GDM1 (cell line): ENCODE measurements at places on chromosomes 16 and 17.
A peak's percentile ranks its signal among the peaks of the same experiment; 100 is the strongest.

GRCh38 chr16:84418056-84418849 lies 49.9 kb downstream of the ATP2C2 start:
- DNase-seq = no peak

- DNase-seq = no peak
Observed at GRCh38 chr16:13390093-13390985, 488.9 kb downstream of the SHISA9 start.

GRCh38 chr17:66778531-66779236 lies 56.2 kb upstream of the CACNG5 start:
- DNase-seq = no peak

DNA sequence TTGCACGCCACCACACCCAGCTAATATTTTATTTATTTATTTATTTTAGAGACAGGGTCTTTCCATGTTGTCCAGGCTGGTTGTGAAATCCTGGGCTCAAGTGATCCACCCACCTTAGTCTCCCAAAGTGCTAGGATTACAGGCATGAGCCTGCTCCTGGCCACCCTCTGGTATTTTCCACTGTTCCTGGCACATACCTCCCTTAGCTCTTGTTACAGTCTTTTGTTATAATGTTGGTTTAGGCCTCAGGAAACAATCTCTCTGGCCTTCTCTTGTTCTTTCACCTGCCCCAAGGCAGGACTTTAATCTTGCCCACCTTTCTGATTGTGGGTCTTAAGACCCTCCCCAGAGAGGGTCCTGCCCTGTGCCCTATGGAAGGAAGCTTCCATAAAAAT lies 3.6 kb upstream of the CYTH1 start:
- DNase-seq = no peak

DNA sequence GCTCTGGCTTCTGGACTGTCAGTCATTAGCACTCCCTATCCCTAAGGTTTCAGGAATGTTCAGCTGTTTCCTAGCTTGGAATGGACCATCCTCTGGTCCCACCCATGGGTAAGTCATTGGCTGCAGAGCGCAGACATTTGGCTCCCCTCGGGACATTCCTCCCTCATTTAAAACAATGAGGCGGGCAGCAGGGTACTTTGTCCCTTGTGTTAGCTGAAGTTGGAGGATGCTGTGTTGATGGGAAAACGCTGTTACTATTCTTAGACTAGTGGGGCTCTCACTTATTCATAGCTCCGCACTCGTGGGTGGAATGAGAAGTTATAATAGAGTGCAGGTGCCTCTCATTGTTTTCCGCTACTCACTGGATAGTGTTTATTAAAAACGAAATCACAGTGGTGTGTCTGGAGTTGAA lies 673.8 kb downstream of the WWOX start:
- DNase-seq = no peak

GRCh38 chr16:57799600-57800199 lies 2.6 kb downstream of the KIFC3 start:
- peak; percentile 62 for DNase-seq

- no peak for DNase-seq
Observed at GRCh38 chr17:75498039-75498725, 17.2 kb downstream of the CASKIN2 start.

GRCh38 chr17:48102798-48103715 lies 1.8 kb upstream of the CBX1 start:
- peak; percentile 87 for DNase-seq

- DNase-seq = no peak
Observed at GRCh38 chr16:55453909-55454308, 25.1 kb upstream of the MMP2 start.

GRCh38 chr17:82831818-82832200 lies 8.0 kb downstream of the ZNF750 start:
- no peak for DNase-seq

GRCh38 chr16:21646721-21647561 lies 5.5 kb downstream of the IGSF6 start:
- no peak for DNase-seq

- DNase-seq = no peak
Observed at GRCh38 chr17:49755663-49756283, 8.2 kb downstream of the FAM117A start.

GRCh38 chr17:35889818-35890773 lies 9.9 kb upstream of the CCL5 start:
- DNase-seq = no peak

- DNase-seq = no peak
Observed at GRCh38 chr17:71726341-71726740, 394.5 kb upstream of the SOX9 start.

- DNase-seq = peak; percentile 64
Observed at GRCh38 chr16:67936880-67937605, 393 bp upstream of the PSMB10 start.

DNA sequence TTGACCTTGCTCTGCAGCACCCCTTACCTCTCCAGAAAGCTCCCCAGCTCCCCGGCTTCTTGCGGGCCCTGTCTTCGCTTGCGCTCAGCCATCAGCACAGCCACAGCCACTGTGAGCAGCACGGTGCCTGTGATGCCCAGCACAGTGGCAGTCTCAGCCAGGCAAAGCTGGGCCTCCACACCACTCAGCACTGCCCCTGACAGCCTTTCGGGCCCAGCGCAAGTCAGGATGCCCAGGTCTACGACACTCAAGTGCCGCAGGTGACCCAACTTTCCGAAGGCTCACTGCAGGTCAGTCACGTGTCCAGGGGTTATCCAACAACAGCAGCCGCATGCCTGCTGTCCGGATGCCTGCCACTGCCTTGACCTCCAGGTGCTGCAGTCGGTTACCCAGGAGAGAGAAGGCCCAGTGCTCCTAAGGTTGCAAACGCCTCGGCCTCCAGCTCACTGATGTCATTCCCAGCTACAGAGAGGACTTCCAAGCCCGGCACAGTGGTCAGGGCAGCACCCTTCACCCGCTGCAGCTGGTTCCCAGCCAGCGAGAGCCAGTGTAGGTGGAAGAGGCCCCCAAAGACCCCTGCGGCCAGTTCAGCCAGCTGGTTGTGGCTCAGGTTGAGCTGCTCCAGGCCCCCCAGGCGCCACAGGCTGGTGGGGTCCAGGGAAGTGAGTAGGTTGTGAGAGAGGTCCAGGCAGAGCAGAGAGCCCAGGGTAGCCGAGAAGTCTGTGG lies 8.9 kb upstream of the TMEM101 start:
- no peak for DNase-seq

- no peak for DNase-seq
Observed at GRCh38 chr16:89315271-89315670, 97.8 kb downstream of the ZNF778 start.

GRCh38 chr16:50390914-50391716 lies 22.3 kb upstream of the BRD7 start:
- no peak for DNase-seq

DNA sequence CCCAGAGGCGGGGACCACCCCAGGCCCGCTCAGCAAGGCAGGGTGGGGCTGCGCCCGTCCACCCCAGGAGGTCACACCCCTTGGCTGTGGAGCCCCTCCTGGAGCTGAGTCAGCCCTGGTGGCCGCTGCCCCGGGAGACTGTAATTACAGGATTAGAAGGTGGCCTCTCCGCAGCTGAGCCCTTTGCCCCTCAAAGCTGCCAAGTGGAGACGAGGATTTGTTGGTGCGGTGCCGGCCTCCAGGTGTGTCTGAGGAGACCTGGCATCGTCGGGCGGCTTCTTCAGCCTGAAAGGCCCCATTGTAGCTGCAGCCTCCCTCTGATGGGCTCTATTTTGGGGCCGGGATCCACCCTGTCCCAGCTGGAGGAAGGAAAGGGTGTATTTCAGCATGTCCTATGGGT lies 22.7 kb upstream of the SPNS2 start:
- DNase-seq = no peak

DNA sequence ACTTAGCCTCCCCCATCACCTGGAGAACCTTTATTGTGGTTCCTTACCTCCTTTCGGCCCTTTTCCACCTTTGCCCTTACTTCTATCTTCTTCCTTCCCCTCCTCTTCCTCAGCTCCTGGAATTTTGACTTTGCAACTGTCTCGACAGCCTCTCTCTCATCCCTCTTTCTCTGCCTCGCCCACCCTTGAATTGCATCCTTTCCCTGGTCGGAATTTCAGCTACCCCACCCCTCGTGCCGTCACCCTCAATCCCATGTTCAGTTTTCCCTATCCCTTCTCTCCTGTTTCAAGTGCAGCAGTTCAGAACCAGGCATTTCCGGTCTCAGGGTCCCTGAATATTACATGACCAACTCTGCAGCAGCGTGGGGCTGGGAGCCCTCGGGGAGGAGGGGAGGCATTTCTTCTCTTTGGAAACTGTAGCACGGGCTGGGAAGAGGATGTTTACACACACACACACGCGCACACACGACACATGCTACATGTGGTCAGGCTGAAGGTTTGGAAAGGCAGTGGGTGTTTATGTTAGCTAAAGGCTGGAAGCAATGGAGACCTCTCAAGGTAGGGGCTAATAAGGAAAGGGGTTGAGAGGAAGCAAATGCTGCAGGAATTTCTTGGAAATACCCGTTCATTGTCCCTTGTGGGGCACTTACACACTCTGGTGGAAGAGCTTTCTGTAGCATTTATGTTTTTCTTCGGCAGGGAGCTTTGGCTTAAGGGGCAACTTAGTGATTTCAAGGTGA lies 971 bp downstream of the MINK1 start:
- DNase-seq = no peak

- DNase-seq = no peak
Observed at GRCh38 chr17:77361986-77362620, 221.3 kb downstream of the SEC14L1 start.

GRCh38 chr17:20228410-20228809 lies 219.3 kb downstream of the SPECC1 start:
- no peak for DNase-seq

DNA sequence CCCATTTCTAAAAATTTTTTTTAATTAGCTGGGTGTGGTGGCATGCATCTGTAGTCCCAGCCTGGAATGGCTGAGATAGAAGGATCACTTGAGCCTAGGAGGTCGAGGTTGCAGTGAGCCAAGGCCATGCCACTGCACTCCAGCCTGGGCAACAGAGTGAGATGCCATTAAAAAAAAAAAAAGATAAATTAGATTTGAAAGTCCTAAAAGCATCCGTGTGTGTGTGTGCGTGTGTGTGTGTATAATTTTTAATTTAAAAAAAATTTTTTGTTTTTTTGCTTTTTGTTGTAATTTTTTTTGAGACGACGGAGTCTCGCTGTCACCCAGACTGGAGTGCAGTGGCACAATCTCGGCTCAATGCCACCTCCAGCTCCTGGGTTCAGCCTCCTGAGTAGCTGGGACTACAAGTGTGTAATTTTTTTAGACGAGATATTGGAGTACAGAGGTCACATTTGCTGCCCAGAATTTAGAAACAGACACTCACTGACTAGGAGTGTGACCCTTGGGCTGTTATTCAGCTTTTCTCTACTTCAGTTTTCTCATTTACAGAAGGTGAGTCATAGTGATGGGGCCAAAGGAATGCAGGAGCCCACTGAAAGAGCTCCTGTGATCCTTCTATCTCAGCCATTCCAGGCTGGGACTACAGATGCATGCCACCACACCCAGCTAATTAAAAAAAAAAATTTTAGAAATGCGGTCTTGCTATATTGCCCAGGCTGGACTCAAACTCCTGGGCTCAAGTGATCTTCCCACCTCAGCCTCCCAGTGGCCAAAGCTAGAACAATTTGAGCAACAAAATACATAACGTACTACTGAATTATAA lies 25.5 kb upstream of the TBX4 start:
- no peak for DNase-seq

DNA sequence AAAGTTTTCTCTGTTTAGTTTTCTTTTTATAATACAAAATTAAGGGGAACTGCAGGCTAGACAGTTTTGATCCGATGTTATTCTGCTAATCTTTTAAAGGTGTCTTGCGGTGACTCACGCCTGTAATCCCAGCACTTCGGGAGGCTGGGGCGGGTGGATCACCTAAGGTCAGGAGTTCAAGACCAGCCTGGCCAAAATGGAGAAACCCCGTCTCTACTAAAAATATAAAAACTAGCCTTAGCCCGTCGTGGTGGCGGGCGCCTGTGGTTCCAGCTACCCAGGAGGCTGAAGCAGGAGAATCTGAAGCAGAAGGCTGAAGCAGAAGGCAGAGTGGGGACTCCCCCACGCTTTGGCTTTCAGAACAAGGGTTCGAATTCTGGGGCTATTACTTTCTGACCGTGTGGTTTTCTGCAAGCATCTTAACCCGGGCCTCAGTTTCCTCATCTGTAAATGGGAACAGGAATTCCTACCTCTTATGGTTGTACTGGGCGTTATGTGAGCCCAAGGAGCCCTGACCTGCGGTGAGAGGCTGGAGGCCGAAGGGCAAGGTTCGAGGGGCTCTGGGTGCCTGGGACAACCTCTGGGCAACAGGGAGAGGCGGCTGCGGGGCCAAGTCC lies 1.2 kb upstream of the KATNB1 start:
- no peak for DNase-seq

GRCh38 chr17:7266784-7267183 lies 4.5 kb upstream of the CLDN7 start:
- no peak for DNase-seq

- peak; percentile 20 for DNase-seq
Observed at GRCh38 chr16:1188432-1189189, 35.7 kb downstream of the CACNA1H start.

- no peak for DNase-seq
Observed at GRCh38 chr17:77826132-77826873, 132.2 kb upstream of the TNRC6C start.

DNA sequence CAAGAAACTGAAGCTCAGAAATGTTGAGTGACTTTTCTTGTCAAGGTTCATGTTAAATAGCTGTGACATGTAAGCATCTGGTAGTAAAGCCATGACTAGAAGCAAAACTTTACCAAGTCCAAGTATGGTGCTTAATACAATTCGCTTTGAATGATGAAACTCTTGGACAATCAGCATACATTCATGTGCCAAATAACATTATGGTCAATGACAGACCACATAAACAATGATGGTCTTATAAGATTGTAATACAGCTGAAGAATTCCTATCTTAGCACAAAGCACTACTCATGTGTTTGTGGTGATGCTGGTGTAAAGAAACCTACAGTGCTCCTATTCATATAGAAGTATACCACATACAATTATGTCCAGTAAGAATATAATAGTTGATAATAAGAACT lies 97.1 kb upstream of the RPRML start:
- no peak for DNase-seq

DNA sequence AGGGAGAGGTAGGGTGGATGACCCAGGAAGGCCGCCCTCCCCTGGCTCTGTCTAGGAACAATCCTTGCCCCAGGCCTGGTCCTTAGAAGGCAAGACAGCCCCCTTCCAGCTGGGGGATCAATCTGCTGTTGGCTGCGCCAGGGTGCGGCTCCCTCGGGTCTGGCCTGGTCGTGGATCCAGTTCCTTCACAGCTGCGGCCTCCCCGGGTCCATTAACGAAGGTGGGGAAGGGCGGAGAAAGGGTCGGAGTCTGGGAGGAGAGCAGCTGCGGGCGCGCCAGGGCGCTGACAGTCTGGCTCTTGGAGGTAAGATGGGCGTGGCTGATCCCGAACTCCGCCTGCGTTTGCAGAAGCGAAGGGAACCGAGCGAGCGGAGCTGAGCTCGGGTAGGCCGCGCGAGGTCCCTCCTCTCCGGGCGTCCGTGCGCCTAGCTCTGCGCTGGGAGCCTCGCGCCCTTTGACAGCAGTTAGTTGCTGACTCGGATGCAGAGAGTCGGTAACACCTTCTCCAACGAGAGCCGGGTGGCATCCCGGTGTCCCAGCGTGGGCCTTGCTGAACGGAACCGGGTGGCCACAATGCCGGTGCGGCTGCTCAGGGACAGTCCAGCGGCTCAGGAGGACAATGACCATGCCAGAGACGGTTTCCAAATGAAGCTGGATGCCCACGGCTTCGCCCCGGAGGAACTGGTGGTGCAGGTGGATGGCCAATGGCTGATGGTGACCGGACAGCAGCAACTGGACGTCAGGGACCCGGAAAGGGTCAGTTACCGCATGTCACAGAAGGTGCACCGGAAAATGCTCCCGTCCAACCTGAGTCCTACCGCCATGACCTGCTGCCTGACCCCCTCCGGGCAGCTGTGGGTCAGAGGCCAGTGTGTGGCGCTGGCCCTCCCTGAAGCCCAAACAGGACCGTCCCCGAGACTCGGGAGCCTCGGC lies at the start of gene HSPB9:
TSS of gene HSPB9 (plus strand) at position 434 of the 933 bp plus-strand sequence. CDS start at position 481, 47 bp downstream.
- no peak for DNase-seq
